ENCODE measurements at places on chromosomes 3 and 15.

DNA sequence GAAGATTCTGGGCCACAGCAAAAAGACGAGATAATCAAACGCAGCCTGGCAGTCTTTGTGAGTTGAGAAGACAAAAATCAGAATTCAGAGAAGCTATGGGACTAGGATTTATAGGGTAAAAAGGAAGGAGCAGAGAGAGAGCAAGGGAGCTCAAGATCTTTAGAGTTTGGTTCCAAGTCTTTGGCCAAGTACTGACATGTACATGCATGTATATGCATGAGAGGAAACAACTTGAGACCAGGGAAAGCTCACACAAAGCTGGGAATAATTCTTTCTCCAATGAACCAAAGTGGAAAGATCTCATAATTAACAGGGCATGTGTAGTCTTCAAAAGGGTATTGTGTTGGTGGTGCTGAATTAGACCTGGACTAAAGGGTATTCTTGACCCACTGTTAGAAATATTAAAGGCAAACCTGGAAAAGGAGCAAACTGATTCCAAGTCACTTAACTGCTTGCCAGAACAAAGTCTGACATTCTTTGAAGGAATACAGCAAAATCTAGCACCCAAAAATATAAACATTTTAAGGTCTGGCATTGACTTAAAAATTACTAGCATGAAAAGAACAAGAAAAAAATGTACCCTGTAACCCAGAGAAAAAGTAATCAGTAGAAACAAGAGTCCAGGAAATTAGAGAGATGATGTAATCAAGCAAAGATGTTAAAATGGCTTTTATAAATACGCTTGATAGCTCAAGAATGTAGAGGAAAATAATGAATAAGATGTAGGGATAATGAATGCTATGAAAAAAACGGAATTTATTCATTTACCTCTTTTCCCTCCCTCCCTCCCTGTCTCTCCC lies 226.0 kb upstream of the CGNL1 start:
- no peak for DNase-seq

- DNase-seq, result no peak
Observed at GRCh38 chr3:197209366-197210260, 88.8 kb downstream of the DLG1 start.

GRCh38 chr15:64315216-64315615 lies 40.8 kb downstream of the CSNK1G1 start:
- DNase-seq, result no peak

DNA sequence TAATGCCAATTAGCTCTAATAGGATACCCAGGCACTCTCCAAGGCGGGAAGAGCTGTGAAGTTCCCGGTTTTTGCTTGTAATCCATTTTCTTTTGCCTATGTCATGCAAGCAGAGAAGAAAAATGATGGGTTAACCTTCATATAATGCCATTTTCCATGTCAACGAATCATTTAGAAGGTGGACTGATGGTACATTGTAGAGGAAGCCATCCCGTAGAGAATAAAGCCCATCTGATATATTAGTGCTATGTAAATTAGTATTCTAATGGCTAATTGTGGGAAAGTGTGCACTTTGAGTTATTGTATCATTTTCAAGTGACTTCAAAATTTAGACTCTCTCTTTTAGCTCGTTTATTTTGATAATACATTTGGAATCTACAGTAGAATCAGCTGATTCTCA lies 509.1 kb downstream of the ROBO2 start:
- no peak for DNase-seq

DNA sequence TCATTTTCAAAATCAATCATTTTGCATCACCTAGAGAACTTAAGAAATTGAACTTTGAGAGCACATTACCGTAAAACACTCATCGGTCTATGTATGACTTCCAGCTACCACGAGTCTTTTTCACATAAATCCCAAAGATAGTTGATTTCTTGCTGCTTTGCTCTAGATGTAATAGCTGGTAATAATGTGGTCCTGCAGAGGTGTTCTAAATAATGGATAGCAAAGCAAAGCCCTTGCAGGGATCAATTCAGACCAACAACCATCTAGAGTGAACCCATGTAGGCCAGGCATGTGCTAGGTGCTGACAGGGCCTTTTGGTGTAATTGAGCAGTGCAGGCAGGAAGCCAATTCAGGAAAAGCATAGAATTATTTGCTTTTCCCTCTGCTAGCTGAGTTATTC lies 26.1 kb upstream of the C3orf80 start:
- DNase-seq, result no peak

GRCh38 chr3:37994639-37994972 lies 4.0 kb downstream of the VILL start:
- no peak for DNase-seq

- no peak for DNase-seq
Observed at GRCh38 chr3:72353236-72354128, 494.8 kb downstream of the SHQ1 start.

DNA sequence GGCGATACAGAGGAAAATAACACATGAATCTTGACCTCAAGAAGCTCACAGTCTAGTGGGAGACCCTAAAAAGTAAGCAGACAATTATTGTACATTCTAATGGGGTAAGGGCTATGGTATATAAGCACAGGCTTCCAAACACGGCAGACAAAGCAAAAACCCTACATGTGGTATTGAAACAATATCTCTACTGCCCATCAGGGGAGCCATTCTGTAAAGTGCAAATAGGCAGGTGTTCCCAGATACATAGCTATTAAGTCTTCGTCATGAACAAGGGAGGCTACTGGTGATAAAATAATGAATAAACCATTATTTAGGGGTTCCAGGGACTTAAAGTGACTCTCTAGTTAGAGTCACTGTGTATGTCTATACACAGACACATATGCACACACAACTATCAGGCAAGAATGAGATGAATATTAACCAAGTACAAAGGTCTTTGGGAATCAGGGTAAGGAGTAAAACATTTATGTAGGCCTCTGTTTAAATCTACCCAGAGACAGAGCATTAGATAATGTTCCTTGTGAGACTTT lies 38.7 kb upstream of the ASB14 start:
- no peak for DNase-seq

GRCh38 chr3:157393113-157393512 lies 43.5 kb upstream of the PTX3 start:
- no peak for DNase-seq

- DNase-seq, result no peak
Observed at GRCh38 chr3:103083848-103084631, 649.2 kb downstream of the ZPLD1 start.

DNA sequence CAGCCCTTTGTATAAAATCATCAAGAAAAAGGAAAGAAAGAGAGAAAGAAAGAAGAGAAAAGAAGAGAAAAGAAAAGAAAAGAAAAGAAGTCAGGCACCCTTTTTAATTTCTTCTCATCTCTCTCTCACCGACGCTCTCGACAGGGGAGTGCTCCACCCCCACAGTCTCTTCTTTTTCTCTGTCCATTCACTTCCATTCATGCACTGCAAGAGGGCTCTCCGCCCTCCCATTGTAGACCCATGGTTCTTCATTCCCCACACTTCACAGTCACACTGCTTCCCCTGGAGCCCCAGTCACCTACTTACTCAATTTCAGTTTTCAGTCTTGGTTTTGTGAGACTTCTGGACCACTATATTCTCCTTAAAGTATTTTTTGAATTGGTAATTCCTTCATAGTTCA lies 254.7 kb downstream of the SOX2 start:
- no peak for DNase-seq

DNA sequence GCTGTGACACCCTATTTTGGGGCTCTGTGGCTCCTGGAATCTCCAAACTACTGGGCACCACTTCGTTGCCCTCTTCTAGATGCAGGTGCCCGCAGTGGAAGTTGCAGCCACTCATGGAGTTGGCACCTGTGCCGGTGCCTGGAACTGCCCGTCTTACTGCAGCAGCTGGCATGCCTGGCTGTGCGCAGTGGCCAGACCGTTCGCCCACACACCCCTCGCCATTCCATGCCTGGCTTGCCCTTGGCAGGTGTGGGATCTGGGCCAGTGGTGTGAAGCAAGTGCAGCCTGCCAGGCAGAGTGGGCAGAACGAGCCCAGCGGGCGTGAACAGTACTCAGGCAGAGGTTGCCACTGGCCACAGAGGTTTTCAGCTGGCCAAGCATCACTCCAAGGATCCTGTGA lies 1286.7 kb downstream of the ROBO1 start:
- DNase-seq, result no peak

DNA sequence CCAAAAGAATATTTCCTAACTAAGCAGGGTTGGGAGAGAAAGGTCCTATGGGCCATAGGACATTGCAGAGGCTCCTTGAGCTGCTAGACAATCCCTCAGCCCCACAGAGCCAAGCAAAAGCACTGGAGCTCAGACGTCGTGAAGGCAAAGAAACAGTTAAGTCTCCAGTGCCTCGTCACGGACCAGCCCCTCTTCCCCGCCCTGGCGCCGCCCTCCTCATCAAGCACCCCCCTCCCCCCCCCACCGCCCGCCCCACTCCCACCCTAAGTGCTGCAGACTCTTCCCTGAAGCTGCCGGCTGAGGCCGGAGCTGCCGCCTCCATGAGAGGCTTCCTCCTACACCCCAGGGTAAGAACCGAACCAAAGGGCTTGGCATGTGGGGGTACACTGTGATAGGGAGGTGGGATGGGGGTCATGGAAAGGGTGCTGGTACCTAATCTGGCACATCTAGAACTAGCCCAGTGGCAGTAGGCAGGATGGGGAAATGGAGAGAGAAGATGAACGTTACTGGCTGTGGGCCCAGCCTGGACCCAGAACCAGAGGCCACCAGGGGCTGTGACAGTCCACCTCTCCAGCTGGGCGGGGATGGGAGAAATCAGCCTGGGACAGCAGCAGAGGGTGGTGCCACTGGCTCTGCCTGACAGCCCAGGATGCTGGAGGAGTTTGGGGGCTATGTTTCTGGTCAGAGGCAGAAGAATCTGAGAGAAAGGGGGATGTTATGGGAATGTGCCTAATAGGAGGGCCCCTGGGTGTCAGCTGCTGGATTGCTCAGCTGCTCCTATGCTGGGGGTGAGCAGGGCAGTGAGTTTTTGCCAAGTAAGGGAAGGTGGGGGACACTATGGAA lies at the start of gene MAP1A:
MAP1A (plus strand) TSS at position 255 of the 843 bp plus-strand sequence. CDS start 3,866 bp downstream, outside the sequence.
- DNase-seq, result peak; percentile 93

DNA sequence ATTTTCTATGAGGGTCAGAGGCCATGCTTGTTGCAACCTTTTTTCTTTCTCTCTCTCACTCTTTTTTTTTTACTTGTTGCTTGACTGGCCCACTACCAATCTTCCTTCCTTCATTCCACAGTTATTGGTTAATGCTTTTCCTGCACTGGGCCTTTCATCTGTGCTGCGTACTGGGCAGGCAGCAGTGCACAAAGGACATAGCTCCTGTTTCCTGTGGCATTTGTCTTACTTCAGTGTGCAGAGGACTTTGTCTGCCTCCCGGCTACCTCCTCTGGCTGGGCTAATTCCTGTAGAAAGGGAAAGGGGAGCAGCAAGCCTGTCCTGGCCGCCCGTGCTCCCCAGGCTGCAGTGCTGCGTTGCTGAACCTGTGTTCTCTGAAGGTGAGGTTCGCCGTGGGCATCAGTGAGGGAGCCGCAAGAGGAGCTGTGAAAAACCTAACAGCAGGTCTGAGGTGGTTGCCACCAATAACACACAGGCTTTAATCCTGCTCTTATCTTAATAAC lies 93.7 kb upstream of the RGMA start:
- DNase-seq, result no peak

DNA sequence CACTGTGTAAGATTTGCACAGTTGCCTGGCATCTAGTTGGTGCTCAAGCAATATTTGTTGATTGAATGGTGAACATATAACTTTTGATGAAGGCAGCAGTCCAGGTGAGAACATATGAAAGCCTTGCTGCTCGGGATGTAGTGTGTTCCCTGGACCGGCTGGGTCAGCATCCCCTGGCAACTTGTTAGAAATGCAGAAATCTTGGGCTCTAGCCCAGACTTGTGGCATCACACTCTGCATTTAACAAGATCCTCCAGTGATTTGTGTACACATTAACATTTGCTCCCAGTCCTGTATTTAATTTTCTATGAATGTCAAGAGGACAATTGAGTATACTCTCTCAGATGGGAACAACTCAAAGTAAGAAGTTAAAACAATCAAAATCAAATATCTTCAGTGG lies 69.0 kb upstream of the SAMMSON start:
- no peak for DNase-seq

DNA sequence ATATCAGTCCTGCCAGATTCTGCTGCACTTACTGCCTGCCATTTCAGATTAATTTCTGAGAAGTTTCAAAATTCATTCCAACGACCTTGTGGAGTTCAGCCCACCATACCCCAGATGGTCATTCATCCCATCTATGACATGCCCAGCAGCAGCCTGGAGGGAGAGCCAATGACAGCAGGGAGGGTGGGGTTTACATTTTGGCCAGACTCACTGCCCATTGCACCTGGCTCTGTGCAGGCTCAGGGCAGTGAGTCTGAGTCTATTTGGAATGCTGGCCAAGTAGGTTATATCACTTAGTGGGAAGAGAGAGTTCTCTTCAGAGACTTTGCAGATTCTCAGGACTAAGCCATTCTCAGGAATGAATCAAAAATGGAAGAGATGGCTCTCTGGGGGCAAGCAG lies 21.5 kb downstream of the SRPRB start:
- no peak for DNase-seq

GRCh38 chr3:157752956-157753786 lies 250.0 kb upstream of the VEPH1 start:
- peak; percentile 45 for DNase-seq

GRCh38 chr15:77455696-77456321 lies 35.1 kb downstream of the HMG20A start:
- peak; percentile 35 for DNase-seq

GRCh38 chr3:44468572-44469520 lies 8.6 kb downstream of the ZNF445 start:
- DNase-seq, result no peak

DNA sequence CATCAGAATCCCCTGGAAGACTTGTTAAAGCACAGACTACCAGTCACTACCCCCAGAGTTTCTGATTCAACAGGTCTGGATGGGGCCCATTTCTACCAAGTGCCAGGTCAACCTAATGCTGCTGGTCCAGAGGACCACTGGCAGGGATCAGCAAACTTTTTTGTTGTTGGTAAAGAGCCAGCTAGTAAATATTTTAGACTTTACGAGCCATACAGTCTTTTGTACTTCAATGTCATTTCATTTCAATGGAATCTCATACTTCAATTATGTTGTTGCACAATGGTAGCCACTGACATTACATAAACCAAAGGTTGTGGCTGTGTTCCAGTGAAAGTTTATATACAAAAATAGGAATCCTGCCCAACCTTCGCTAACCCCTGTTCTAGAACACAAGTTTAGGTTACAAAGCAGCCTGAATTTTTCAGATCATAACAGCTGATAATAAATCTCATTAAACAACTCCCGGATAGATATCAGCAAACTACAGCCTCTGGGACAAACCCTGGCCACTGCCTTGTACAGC lies 28.7 kb downstream of the ULK4 start:
- DNase-seq, result peak; percentile 66

GRCh38 chr3:104943974-104944373 lies 422.7 kb upstream of the ALCAM start:
- DNase-seq, result no peak
